Right renal pelvis (tissue), 4 donors: ENCODE measurements at places on chromosomes 1 and 21. TPM values are rescaled to one million over a fixed set of nuclear protein-coding genes. Genes with fewer than 3 reads are reported as not detected.
A peak's percentile ranks its signal among the peaks of the same experiment; 100 is the strongest.

CLCNKA gene
- 20.1 TPM for polyA plus RNA-seq

LDLRAD1 gene
- polyA plus RNA-seq, result not detected

LINGO4 gene
- polyA plus RNA-seq, result not detected

DNA sequence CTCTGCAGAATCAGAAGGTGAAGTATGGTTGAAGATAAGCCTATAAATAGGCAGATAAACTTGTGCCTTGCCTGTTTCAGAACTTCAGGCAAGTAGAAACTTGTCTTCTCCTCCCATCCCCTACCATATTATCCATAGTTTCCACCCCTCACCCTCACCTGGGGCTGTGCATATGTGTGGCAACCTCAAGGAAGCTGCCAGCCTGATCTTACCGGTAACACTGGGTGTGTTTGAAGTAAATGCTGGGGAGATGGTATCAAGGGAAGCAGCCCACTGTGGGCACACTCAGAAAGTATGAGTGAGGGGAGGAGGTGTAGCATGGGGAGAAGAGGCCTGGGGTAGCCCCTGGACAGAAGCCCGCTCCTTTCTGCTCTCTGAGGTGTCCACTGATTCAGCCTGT lies 14.5 kb downstream of the VANGL2 start:
- no peak for DNase-seq

DNA sequence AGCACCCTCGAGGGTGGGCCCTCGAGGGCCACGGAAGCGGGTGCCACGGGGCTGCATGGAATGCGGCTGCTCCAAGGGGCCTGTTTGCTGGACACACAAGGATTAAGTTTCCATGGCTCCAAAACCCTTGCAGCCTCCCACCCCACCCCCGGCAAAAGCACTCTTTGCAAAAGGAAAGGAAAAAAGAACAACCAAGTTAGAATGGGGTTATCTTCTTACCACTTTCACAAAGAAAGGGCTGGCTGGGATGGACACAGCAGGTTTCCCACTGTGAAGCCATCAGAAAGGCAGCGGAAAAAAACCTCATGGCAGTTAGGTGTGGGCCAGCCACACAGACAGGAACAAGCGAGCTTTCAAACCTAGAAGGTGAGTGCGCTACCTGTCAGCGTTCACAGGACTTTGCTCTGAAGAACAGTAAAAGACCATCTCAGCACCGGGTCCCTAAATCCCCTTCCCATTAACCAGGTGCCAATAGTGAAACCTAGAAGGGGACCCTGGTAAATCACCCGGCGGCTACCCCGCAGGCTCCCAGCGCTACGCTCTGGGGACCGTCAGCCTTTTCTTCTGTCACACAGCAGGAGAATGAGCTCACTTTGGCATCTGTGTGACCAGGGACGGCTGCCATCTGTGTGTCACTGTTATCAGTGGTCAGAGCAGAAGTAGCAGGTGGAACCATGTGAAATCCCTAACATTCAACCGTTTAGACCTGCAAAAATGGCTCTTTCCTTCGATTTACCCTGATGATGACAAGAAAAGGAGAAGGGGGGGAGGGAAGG lies 93.0 kb downstream of the SIM2 start:
- DNase-seq, result no peak

DNA sequence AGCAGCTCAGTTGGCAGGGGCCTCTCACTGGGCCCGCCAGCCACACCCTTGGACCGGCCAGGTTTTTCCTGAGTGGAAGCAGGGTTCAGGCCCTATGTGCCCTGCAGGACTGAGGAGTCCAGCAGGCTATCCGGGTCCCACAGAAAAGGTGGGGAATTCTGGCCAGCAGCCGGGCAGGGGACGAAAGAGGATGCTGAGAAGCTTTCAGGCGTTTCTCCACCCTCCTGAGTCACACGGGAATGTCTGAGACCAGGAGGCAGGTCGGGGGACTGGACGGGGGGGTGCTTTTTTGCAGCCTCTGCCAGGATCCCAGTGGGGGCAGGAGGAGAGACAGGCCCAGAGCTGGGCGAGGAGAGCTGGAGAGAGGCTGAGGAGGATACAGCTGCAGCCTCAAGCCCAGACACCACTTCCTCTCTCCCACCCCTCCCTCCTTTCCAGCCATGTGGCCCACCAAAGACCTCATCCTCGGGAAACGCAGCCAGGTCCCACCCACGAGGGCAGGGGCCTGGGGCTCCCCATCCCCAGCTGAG lies 105.4 kb downstream of the SPSB1 start:
- no peak for DNase-seq

CAMK1G gene
- polyA plus RNA-seq, result 6.2 TPM

DNA sequence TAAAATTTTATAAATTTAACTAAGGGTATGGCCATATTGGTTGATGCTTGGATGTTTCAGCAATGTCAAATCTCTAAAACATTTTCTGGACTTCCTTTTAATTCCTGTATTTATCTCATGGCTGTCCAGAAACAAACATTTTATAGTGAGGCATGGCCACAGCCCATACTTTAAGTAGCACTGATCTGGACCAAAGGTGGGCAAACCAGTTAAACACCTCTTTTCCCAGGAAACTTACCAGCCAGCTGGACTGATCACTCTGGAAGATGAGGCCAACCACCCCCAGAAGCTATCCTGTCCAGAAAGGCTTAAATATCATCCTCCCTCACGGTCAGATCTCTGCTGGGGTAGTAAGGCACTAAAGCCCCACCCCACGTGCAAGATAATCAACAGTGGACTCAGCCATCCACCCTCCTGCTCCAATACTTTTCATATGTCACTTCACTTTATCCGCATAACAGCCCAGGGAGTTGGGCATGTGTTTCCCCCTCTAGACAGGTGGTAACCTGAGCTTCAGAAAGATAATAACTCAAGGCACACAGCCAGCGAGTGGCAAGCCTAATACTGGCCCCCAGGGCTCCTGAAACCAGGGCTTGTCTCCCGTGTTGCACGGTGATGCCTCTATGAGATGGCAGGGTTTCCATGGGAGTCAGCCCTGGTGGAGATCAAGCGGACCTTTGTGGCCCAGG lies 120.5 kb upstream of the NGF start:
- DNase-seq, result no peak

OR10T2 gene
- polyA plus RNA-seq, result not detected

DNA sequence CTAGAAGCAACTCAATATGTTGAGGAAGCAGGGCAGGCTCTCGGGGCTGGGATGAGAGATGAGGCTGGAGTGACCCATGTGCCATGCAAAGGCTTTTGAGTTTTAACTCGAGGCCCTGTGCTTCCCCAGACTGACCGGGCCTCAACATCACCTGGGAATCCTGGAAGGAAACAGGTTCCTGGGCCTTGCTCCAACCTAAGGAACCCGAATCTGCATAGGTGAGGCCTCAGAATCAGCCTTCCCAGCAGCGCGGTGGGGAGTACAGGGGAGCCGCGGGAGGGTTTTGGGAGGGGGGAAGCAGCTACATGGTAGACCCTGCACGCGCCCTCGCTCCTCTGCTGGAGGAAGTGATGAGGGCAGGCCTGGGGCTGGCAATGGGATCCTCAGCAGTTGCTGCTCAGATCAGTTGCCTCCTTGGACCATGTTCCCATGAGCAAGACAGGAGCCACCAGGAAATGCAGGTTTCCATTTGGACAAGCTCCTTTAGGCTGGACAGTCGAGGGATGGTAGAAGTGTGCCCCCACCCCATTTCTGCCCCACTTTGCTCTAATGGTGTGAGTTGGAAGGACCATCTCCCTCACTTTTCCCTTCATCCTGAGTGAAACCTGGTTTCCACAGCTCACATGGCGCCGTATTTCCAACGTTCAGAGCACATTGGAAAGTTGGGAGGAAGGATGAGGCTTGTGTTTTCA lies 4.5 kb upstream of the KIAA1614 start:
- no peak for DNase-seq

GRCh38 chr1:65704318-65704717 lies 88.4 kb upstream of the PDE4B start:
- no peak for DNase-seq

GRCh38 chr1:111737216-111738132 lies 1.7 kb downstream of the INKA2 start:
- no peak for DNase-seq

- DNase-seq, result no peak
These were observed 96.2 kb downstream of the GALNT2 start for GRCh38 chr1:230163205-230163604.

FCAMR gene
- polyA plus RNA-seq, result 7.0 TPM

DNA sequence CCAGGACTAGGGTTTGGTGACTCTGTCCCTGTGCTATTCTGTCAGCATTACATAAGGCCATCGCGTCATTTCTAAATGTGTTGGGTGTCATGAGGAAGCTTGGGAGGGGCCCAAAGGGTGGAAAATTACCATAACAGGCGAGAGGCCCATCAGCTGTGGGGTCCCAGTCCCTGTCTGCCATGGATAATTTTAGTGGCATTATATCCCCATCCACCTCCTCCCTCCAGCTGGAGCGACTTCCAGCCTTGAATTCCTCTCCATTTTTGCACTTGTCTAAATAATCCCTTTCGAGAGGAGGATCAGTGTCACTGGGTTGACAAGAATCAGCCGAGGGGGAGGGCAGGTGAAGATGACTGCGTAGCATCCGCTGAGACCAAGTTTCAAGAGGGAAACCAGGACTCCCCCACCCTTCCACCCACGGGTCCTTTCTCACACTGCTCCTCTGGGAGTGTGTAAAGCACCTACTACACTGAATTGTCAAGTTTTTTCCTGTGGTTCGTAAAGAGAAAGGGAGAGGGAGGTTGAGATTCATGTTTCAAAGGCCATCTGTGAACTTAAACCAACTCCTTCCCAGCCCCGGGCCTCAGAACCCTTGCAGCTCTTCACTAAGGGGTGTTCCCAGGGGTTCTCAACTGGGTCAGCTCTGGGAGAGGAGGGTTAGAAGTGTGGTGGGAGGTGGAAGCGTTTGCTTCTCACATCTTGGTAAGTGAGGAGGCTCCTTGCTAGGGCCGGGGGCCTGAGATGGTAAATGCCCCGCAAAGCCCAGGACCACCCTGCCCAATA lies 29.2 kb downstream of the VASH2 start:
- no peak for DNase-seq

GRCh38 chr1:165047994-165048393 lies 308.5 kb downstream of the LMX1A start:
- no peak for DNase-seq

DNA sequence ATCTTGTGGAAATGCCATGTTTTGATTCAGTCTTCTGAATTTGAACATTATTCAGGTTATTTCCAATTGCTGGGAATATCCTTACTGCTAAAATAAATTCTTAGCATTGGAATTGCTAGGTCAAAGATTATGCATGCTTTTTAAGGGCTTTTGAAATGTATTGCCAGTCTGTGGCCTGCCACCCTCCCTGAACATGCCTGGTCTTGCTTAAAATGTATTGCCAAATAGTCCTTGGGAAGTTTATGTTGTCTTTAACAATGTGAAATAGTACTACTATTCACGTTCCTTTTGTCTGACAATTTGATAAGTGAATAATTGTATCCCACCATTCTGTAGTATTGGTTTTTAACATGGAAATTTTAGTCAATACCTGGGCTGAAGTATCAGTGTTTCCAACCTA lies 13.6 kb downstream of the TARDBP start:
- no peak for DNase-seq

GRCh38 chr1:178341261-178341956 lies 155.4 kb downstream of the CLEC20A start:
- DNase-seq, result peak; percentile 43

CNKSR1 gene
- 12.5 TPM for polyA plus RNA-seq

- DNase-seq, result no peak
These were observed 253.5 kb downstream of the AKT3 start for GRCh38 chr1:243596431-243597062.

DNA sequence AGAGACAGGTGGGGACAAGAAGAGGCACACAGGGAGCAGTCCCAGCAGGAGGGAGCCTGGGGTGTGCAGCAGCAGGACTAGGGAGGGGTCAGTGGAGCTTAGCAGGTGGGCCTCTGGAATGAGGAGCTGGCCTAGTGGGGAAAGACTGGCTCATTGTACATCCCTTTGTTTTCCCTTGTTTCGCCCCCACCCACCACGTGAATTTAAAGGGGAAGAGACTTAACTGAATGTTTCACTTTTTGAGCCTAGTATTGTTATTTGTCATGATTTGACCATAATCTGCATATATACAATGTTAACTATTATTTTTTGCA lies 181.7 kb downstream of the DHRS3 start:
- DNase-seq, result no peak

OR2M3 gene
- 0.03 TPM for polyA plus RNA-seq

DNA sequence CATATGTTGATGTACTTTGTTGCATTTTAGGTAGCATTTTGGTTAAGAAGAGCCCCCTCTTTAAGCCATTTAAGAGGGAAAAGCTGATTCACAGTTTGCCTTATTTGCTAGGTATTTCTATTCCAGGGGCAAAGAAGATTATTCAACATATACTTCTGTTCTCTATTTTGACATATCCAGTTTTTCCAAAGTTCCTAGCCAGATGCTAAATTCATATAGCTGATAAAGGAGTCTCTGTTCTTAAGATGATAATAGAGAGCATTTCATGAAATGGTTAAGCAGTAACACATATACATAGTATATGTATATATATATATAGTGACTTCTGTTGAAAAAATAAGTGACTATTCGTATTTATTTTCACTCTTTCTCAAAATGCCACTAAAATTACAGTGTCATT lies 15.5 kb upstream of the CD55 start:
- no peak for DNase-seq

NR5A2 gene
- polyA plus RNA-seq, result 2.1 TPM

DNA sequence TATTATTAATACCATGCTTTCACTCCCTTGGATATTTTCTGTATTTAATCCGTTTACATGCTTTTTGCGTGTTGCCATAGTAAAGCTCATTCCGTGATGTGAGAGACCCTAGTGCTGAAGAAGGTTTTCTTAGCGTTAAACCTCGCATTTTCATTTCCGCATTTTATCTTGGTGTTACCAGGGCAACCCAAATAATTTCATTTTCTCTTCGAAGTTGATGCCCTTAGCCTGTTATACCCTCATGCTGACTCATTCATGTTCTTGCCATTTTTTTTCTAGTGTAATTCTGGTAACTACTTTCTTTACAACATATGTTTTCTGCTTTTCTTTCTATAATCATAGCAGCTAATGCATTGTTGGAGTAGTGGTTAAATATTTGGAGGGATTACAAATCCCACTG lies 37.2 kb downstream of the LRRC8C start:
- DNase-seq, result no peak

DNA sequence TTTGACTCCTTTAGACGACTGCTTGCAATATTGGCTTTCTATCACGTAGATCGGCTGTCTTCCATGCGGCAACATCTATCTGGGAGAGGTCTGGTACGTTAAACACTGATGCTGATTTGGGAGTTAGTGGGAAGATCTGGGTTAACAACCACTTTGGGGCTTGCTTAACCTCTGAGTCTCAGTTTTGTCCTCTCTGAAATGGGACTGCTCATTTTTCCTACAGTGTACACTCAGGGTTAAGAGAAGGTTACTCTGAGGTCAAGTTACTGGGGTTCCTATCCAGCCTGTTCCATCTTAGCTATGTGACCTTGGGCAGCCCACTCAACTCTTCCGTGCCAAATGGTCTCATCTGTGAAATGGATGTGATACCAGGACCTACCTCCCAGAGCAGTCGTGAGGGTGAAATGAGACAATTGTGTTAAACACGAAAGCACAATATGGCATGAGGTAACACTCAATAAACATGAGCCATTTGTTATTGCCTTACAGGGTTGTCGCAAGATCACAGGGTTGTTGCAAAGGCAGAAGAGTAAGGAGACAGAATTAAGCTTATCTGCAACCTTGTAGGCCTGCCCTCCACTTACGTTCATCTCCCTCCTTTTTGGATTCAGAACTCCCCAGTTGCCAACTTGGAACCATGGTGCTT lies 5.6 kb downstream of the ABCA4 start:
- DNase-seq, result no peak

FCRL6 gene
- 0.19 TPM for polyA plus RNA-seq
